ENCODE measurements at places on chromosomes 6 and 20.

- peak; percentile 96 for DNase-seq
These were observed 30.0 kb upstream of the AKIRIN2 start for GRCh38 chr6:87731818-87732661.

GRCh38 chr20:17681726-17682102 is 328 bp downstream of the RRBP1 start:
- no peak for DNase-seq

GRCh38 chr6:144737998-144738397 is 452.9 kb downstream of the UTRN start:
- no peak for DNase-seq

- DNase-seq = no peak
These were observed 738.0 kb downstream of the EPHA7 start for GRCh38 chr6:92681401-92681800.

- no peak for DNase-seq
These were observed 88.9 kb downstream of the HIVEP2 start for GRCh38 chr6:142855893-142856623.

- no peak for DNase-seq
These were observed 338.7 kb upstream of the ARID1B start for GRCh38 chr6:156438350-156438923.

DNA sequence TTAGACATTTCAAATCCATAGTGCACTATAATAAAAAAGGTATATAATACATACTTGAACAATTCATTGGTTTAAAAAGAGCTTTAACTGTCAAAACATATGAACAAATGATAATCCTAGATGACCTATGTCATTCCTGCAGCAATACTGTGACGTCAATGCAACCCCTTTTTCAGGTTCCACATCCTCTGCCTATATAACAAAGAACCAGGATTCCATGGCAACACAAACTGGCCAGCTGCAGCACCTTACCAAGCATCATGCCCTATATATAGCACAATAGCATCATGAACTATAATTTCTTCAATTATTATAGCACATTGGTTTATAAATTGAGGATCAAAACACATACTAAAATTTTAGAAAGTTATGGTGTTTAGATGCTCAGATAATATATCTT is 578 bp upstream of the PTCHD4 start:
- DNase-seq = no peak

- DNase-seq = no peak
These were observed 4.2 kb downstream of the SCRT2 start for GRCh38 chr20:671252-672030.

DNA sequence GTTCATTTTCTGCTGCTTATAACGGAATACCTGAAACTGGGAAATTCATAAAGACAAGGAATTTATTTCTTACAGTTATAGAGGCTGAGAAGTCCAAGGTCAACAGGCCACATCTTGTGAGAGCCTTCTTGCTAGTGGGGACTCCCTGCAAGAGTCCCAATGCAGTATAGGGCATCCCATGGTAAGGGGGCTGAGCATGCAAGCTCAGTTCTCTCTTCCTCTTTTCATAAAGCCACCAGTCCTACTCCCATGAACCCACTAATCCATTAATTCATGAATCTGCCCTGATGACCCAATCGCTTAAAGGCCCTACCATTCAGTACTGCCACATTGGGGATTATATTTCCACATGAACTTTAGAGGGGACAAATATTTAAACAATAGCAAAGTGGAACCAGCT is 26.5 kb downstream of the CYB5R4 start:
- DNase-seq = no peak

- DNase-seq = no peak
These were observed 60.8 kb downstream of the PRDM1 start for GRCh38 chr6:106146852-106147351.

DNA sequence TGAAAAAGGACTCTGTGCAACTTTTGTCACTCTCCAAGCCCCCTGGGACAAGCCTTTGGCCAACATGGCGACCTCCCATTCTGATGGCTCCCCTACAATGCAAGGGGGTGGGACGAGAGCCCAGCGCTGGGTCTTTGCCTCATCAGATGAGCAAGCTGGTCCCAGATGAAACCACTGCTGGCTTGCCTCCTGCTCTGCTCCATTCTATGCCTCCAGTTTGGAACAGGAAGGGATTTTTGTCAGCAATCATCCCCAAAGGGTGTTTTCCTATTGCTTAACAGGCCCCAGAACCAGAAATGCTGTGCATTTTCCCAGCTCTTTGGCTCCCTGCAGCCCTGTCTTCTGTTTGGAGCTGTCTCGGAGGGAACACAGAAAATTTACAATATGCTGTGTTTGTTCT is 412.7 kb downstream of the MAFB start:
- DNase-seq = no peak

- DNase-seq = no peak
These were observed 121.8 kb downstream of the COL9A1 start for GRCh38 chr6:70180901-70181599.

DNA sequence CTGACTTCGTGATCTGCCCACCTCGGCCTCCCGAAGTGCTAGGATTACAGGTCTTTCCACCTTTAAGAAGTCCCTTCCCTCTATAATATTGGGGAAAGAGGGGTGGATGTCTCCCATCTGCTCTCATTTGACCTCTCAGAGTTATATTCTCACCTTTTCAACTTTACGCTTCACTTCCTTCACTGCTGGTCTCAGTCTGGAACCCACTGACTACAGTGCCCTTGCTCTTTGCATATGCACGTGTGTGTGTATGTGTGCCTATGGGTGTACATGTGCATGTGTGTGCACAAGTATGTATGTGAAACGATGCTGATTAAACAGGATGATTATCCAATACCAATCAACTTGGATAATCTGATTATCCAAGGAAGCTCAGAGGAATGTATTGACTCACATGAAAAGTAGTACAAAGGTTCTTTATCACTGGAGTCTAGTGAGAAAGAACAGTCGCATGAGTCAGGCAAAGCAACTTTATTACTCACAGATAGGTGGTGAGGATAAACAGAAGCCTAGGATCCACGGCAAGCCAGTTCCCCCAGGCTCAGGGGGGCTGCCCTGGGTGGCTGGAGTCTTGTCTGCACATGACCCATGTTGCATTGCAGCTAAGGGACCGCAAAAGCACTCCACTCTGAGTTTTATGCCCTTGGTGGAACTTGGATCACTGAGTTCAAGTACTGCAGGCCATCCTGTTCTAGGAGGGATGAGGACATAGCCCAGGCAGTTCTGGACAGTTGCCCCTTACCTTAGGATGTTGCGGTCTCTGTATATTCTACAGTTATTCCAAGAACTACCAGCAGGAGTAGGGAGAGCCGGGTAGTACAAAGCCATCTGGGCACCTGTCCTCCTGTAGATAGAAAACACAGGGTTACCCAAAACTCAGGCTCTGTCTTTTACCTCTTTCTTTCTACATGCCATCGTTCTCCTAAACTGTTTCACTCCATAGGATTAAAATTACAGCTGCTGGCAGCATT is 50.9 kb downstream of the SNRNP48 start:
- DNase-seq = peak; percentile 5

GRCh38 chr20:43863821-43864544 is 50.7 kb upstream of the TOX2 start:
- no peak for DNase-seq

- DNase-seq = no peak
These were observed 218.6 kb upstream of the PMEPA1 start for GRCh38 chr20:57928181-57928967.

DNA sequence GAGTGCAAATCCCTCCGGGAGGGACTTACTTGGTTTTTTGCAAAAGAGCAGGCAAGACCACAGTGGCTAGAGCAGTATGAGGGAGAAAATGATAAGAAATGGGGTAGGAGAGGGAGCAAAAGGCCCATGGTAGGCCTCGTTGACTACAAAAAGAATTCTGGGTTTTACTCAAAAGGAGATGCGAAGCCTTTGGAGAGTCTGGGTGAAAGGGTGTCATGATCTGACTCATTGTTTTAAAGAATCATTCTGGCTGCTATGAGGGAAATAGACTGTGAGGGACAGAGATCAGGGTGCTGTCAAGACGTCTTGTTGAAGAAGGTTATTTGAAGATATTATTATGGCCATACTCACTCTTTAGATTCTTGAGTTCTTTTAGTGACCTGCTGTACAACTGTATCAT is 13.0 kb downstream of the TBC1D32 start:
- DNase-seq = no peak

- no peak for DNase-seq
These were observed 14.4 kb downstream of the ZNF217 start for GRCh38 chr20:53579266-53579580.

DNA sequence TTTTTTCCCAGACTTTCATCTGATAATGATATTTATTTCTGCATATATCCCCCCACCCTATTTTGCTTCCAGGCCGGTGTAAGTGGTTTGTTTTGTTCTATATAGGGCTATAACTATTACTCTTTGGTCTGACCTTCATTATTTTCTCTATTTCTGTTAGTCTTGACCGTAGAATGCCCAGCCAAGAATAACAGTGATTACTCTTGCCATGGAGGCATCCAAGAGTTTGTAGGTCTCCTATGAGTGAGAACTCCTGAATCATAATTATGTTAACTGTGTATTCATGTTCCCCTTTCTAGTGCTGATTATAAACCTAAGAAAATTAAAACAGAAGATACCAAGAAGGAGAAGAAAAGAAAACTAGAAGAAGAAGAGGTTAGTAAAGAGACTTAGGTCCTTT is 52.2 kb downstream of the TOP1 start:
- no peak for DNase-seq

GRCh38 chr6:39758905-39759605 is 33.1 kb upstream of the DAAM2 start:
- DNase-seq = no peak

GRCh38 chr6:151387175-151387970 is 4.0 kb downstream of the ZBTB2 start:
- DNase-seq = no peak

DNA sequence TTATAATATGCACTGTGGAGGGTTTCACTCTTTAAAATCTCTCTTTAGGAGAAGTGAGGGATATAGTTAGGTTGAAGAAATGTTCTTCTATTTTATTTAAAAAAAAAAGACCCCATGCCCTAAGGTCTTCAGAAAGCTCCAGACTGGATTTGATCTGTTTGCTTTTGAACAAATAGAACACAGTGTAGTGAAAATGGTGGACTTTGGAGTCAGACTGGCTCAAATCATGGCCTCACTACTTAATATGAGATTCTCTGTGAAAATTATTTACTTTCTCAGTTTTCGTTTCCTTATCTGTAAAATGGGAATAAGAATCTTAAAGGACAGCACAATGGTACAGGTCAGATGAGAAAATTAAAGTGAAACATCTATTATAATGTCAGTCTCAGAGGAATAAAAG is 203.9 kb downstream of the ASCC3 start:
- no peak for DNase-seq
